ENCODE measurements at places on chromosomes 3 and 15.

DNA sequence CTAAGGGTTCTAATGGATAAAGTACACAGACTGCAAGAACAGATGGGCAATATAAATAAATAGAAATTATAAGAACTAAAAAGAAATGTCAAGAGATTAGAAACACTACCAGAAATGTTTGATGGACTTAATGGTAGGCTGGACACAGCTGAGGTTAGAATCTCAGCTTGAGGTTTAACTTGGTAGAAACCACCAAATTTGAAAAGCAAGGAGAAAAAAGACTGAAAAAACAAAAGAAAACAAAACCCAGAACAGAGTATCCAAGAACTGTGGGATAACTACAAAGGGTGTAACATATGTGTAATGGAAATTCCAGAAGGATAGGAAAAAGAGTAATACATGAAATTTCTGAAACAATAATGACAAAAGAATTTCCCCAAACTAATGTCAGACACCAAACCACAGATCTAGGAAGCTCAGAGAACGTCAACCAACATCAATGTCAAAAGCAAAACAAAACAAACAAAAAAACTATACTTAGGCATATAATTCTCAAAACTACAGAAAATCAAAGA lies 35.0 kb downstream of the RFX7 start:
- no peak for DNase-seq

DNA sequence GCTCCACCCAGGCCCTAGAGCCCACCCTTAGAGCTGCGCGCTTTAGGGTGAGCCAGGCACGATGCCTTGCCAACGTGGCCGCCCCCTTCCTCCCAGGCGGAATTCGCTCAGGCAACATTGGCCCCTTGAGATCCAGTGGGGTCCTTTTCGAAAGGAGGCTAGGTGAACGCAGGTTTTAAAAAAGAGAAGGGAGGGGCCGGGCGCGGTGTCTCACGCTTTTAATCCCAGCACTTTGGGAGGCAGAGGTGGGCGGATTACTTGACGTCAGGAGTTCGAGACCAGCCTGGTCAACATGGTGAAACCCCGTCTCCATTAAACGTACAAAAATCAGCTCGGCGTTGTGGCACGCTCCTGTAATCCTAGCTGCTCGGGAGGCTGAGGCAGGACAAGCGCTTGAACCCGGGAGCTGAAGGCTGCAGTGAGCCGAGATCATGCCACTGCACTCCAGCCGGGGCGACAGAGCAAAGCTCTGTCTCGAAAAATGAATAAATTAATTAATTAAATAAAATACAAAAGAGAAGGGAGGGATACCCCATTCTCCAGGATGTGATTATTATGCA lies 984 bp upstream of the RPP25 start:
- no peak for DNase-seq

DNA sequence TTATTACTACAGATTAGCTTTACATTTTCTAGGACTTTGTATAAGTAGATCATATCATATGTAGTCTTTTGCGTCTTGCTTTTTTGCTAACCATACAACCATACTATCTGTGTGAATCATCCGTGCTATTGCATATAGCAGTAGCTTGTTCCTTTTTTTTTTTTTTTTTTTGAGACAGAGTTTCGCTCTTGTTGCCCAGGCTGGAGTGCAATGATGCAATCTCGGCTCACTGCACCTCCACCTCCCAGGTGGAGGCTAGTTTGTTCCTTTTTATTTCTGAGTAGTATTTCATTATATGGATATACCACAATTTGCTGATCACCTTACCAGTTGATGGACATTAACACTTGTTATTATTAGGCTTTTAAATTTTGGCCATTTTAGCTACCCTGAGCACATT lies 54.5 kb upstream of the TBL1XR1 start:
- no peak for DNase-seq

DNA sequence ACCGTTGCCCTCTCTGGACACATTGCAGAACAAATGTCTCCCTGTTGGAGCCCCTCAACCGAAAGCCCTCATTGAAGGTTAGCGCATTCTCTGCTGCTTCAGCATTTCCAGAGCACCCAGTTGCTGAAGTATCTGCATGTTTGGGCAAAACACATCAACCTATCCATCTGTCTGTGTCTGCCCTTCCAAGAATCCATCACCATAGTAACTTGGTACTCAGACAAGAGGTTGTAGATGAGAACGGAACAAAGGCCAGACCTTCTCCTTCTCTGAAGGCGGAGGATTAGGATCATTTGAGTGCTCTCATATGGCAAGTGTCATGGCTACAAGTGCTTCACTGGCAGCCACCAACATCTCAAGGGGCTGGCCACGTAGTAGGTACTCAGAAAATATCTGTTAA lies 23.1 kb upstream of the RHO start:
- no peak for DNase-seq

DNA sequence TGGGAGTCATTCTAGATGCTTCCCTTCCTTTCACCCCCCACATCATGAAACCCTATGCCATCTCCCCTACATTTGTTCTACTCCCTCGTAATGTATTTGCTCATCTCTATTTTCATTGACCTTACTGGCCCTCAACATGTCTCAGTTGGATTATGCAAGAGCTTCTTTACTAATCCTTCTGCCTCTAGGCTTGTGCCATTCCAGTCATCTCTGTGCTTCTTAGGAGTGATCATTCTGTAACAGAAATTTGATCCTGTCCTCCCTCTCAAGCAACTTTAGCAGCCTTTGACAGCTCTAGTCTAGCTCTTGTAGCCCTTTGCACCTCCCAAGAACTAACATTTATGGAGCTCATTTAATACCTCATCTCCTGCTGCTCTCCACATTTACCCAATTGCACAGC lies 64.7 kb downstream of the ISL2 start:
- no peak for DNase-seq

DNA sequence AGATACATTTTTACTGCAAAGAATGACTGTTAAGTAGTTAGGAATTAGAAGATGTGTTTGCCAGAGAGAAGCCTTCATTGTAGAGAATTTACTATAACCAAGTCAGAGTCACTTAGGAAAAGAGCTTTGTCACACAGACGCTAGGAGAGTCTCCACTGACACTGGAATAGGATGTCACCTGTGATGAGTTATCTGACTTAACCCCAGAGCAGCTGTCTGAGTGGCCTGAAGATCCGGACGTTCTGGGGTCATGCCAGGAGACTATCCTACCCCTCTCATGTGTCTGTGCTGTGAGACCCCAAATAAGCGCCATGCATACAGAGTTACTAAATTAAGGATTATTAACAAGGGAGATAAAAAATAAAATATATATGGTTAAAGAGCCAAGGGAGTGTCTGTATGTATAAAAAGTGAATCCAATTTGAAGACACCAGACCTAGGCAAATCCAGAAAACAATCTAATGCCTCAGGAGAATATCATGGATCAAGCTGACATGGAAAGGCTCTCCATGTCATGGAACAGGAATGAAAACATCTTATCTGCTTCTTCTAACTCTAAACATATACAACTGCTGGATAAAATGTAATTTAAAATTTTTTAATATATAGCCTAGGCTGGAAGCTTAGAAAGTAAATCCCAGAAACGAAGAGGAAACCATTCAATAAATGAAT lies 43.5 kb downstream of the ITGB5 start:
- DNase-seq: no peak

DNA sequence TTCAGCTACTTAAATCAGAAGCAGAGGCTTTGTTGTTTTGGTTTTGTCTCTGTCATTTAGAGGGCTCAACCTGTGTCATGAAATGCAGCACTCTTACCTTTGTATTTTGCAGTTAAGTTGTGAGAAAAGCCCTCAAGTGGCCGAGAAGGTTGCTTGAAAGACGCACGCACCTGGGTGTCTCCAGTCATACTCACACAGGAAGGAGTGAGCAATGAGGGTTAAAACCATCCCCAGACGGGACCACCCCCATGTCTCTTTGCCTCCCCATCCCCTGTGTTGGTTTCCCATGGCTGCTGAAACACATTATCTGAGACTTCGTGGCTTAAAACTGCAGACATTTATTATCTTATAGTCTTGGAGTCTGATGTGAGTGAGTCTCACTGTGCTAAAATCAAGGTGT lies 376.1 kb upstream of the CFAP20DC start:
- no peak for DNase-seq

GRCh38 chr3:53046171-53047170 lies 598 bp upstream of the SFMBT1 start:
- peak; percentile 48 for DNase-seq

DNA sequence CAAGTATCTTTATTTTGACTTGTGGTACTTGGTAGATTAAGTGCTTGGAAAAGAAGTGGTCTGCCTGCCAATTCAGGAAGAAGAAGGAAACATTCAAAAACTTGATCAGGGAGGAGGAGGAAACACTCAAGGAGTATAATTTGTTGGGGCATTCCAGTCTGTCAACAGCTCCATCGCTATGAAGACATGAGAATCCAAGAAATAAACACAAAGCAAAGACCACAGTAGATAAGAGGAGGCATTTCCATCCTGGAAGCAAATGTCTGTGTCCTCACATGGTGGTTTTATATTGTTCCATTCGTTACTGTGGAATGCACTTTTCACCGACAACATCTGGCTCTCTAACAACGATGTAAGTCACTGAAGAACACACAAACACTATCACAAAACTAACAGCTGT lies 176.1 kb upstream of the FRMD4B start:
- DNase-seq: no peak

DNA sequence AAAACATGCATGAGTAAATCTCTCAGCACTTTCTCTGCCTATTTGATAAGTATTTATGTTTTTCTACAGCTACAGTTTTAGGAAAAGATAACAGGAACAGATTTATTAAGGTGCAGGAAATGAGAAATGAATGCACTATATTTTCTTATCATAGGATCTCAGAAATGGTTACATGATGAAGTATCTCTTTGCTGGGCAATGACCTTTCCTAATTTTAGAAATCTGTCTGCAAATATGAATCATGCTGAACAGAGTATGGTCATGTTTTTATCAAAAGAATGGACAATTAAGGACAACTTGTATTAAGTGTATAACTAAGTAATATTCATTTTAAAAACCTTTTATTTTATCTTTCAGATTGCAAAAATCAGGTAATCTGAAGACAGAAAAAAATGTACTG lies 53.8 kb upstream of the SPPL2A start:
- DNase-seq: no peak

DNA sequence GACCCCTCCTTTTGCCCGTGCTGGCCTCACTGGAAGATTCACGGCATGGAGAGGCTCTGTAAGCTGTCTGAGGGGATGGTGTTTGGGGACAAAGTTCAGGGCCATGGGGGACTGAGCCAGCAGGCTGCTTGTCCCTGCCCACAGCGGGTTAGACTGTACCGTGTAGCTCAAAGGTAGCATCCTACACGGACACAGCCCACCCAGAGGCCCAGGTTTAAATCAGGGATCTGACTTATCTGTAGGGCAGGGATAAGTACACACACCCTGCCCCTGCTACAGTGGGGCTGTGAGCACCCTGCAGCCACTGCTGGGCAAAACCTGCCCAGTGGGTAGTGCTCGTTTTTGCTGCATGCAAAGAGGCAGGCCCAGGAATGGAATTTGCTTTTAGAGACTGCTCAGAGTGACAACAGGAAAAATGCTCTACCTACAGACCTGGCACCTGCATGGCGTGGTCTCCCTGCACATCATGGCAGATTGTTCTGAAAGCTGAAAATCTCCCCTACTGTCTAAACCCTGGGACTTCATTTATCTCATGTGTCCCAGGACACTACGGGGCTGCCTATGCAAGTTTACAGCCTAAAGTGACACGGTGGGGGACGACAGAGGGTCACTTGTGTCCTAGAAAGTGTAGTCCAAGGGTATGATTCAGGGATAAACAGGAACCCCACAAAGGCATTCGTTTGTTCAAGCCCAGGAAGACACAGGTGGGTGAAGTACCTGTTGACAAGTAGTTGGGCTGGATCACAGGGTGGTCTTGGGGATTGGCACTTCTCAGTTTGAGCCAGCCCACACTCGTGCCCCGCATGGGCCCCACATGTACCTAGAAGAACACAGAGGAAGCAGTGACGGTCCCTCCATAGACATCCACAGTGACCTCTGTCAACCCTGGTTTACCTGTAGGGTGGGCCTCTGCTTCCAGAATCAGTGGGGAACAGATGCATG lies 27.7 kb downstream of the CHDH start:
- no peak for DNase-seq

DNA sequence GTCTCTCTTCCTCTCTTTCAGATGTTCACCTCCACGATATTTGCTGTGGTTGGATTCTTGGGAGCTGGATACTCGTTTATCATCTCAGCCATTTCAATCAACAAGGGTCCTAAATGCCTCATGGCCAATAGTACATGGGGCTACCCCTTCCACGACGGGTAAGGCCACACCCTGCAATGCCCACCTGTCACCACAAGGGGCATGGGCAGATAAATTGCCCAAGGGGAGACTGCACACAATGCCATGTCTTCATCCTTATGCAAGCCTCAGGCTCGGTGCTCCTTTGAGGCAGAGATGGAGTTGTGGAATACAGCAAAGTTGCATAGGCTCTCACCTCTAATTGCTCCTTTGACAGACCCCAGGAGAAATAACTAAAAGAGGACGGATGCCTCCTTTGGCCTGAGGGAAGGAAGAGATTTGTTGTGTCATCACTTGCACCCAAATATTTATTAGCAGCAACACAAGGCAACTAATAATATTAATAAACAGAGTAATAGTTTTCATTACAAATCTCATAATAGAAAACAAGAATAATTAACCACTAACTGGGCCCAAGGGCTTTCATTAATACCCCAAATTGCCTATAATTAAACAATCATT lies 13.2 kb downstream of the TM4SF4 start:
- DNase-seq: no peak

DNA sequence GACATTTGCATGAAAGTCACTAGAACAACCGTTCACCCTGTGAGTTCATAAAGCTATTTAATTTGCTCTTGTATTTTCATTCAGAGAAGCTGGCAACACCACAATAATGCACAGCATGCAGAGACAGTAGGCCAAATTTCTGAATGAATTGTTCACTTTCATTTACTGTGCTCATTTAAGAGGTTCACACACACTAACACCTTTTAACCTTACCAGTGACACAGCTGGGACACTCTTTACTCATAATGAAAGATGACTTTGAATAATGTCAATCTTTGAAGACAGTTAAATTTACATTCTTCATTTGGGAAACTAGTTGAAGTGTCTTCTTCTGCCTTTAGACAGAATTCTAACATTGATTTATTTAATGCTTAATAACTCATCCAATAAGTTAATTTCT lies 95.7 kb downstream of the ROBO1 start:
- DNase-seq: no peak

- no peak for DNase-seq
Observed at GRCh38 chr15:63052077-63052841, 9.7 kb downstream of the TPM1 start.

DNA sequence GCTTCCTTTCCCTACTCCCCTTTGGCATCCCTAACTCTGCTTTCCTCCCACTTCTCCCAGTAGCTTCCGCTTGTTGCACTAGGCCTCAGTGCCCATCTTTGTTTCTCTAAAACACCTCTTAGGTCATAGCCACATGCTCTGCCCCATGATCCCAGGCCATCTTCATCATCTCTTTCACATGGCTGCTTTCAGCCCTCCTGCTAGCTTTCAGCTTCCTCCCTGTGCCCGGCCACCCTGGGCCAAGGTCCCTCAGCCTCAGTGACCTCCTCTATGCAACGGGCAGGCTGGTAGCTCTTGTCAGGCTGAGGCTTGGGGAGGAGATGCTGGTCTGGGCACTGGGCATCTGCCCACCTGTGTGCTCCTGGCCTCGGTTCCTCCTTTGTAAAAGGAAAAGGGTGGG lies 2.3 kb downstream of the PLEKHO2 start:
- DNase-seq: no peak

GRCh38 chr3:134449277-134449676 lies 36.5 kb downstream of the ANAPC13 start:
- DNase-seq: no peak

All from stimulated activated CD8-positive, alpha-beta memory T cell treated with anti-CD3 and anti-CD28 coated beads, Interleukin-4, amount 100 ng/mL, for 1 hour (primary cell).